Activated gamma-delta T cell (primary cell): ENCODE measurements at places on chromosomes 7 and 10.

DNA sequence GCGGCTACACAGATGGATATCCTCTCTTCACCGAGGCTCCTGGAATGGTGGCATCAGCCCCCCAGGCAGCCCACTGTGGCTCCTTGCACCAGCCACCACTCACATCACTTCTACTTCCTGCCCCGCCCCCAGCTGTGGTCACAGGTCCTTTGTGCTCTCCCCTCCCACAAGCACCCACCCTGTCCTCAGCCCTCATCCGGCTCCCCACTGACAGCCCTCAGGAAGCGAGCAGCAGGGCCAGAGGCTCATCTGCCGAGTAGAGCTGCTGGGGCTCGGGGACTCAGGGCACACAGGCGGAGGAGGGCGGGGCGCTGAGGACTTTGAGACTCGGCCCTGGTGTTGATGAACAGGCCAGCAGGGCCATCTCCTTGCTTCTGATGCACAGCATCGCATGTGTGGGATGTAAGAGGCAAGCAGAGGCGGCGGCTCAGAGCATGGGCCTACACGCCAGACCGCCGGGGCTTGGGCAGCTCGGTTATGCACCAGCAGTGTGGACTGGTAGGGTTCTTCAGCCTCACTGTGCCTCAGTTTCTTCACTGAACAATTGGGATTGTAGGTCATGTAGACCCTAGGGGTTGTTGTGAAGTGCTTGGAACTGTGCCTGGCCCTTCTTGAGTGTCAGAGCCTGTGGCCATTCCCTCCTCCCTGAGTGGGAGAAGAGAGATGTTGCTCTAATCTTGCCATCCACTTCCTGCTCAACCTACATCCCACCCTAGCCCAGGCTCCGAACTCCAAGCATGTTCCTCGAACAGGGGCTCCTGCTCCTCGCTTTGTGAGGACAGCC, at the start of gene PRF1:
Gene PRF1 (minus strand): TSS at position 77 of the 784 bp plus-strand sequence. CDS start 1,839 bp downstream, outside the sequence.
- peak; percentile 61 for DNase-seq

GRCh38 chr10:35300063-35300699, 36.1 kb upstream of the CCNY start:
- DNase-seq, result no peak

DNA sequence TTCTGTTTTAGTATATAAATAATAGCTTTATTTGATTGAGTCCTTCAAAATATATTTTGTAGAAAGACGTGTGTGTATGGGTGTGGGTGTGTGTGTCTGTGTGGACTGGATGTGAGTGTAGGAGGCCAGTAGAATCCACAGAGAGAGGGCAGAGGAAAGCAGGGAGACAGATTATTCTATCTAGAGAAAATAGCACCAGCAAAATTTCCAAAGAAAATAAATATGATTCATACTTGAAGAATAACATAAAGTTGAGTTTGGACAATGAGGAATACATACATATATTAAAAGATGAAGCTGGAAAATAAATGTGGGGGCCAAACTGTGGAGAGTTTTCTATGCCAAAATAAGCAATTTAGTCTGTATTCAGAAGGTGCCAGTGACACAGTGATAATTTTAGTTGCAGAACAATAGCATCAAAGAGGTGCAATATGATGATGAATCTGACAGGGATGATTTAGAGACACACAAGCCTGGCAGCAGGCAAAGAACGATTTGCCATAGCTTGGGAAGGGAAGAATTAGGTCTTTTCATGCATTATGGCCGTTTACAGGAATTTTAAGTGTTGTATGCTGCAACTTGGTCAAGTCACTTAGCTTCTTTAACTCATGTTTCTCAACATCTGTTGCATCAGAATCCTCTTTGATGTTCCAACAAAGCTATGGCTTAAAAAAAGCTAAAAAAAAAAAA, 121.3 kb downstream of the SEMA3A start:
- DNase-seq, result no peak

GRCh38 chr7:40276061-40276460, 141.3 kb downstream of the SUGCT start:
- DNase-seq, result no peak

- no peak for DNase-seq
These were observed 139.2 kb downstream of the USP6NL start for GRCh38 chr10:11472158-11472753.

DNA sequence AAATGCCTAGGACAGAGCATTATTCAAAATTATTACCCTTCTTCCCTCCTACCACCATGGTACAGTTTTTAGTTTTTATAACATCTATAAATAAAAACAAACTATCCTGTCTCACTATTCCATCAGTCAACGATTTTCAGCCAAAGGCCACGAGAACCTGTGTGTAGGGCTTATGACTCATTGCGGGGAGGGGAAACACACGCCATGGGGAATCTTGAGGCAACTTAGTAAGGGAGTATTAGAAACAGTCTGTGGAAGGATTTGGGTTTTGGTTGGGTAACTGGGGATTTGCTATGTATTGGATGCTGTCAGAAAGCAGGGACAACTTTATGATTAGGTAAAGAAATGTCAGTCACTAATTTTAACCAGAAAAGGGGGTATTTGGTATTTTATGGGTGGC, 14.7 kb downstream of the GPR141 start:
- DNase-seq, result no peak

GRCh38 chr10:26573674-26574073, 123.8 kb upstream of the PDSS1 start:
- no peak for DNase-seq

GRCh38 chr7:24283897-24284698, at the start of gene NPY:
Gene NPY, plus strand, starts transcription at chr7:24284190. Its CDS starts 1,051 bp downstream, at chr7:24285241.
- peak; percentile 9 for DNase-seq

- no peak for DNase-seq
These were observed 65.2 kb upstream of the FEZF1 start for GRCh38 chr7:122369756-122370155.

GRCh38 chr10:73917566-73918305, 6.8 kb downstream of the PLAU start:
- no peak for DNase-seq

- no peak for DNase-seq
These were observed 39.2 kb upstream of the ZNF680 start for GRCh38 chr7:64602086-64602485.
